Activated T-helper 9 cell treated with anti-CD3 and anti-CD28 coated beads, Interleukin-2, amount 50 U/mL, for 16 hours (primary cell): ENCODE measurements at places on chromosomes 6 and 20.

GRCh38 chr20:15682690-15683089 is 890.6 kb downstream of the KIF16B start:
- no peak for DNase-seq

GRCh38 chr6:93663111-93663510 is 243.8 kb upstream of the EPHA7 start:
- DNase-seq = no peak

DNA sequence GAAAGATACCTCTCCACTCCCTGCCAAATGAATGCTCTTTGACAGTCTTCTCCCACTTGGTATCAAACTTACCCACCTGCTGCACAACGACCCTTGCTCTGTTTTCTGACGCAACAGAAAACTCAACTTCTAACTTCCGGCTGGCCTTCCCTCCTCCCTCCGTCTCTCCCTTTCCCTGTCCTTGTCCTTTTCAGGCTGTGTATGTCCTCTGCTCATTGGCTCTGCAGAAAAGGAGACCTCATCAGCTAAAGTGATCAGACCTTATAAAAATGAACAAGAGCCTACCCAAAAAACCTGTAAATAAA is 12.2 kb downstream of the TRAF3IP2 start:
- no peak for DNase-seq

DNA sequence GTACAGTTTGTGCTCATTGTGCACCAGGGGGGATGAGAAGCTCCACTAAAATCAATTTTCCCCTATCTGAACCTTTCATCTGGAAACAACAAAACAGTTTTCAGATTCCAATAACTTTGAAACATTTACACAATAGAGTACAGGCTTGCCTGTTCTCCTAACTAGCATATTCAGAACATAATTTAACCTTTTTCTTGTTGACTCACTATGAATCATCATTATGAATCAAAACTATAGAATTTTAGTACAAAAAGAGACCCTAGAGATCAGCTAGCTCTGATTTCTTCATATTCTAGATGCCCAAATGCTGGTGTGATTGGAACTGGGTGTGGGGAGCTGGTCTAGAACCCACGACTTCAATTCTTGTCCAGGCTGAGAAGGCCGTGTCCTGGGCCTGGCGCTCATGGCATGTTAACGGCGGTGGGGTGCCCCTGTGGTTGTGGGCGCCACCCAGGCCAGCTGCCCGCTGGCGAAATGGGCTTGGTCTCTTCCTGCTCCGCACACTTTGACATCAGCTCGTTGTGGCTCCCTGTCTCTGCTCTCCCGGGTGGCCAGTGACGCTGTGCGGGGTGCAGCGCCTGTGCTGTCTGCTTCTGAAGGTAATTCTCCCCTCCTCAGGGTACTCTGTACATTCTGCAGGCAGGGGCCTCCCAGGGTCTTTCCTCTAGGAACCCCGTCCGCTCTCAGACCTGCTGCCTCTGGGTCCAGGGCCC is 29.9 kb upstream of the AGPAT4 start:
- DNase-seq = no peak

DNA sequence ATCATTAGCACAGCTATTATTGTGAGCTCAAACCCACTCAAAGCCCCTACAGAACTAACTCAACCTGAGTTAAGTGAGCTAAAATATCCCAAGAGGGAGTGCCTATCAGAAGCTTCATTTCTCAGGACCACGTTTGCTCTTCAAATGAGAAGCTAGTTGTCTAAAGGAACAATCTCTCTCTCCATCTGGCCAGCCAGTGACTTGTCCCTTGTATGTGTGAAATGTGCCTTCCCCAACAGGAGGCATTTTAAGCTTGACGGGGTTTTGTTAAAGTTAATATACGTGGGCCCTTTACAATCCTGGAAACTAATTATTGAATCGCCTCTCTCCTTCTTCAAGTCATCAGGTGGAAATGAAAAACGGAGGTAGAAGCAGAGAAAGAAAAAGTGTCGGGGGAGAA is 62.0 kb downstream of the TRERF1 start:
- no peak for DNase-seq

- no peak for DNase-seq
Measured at GRCh38 chr6:84450018-84450417, 222.6 kb upstream of the CEP162 start.

DNA sequence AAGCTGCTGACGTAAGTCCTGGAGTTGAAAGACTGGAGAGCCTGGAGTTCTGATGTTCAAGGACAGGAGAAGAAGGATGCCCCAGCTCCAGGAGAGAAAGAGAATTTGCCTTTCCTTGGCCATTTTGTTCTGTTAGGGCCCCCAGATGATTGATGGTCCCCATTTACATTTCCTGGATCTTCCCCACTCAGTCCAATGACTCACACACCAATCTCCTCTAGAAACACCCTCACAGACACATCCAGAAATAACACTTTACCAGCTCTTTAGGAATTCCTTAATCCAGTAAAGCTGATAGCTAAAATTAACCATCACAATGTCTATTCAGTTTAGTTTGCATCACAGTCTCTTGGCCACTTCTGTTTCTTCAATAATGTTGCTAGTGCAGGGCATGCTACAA is 260.2 kb upstream of the IRAK1BP1 start:
- DNase-seq = no peak

- no peak for DNase-seq
Measured at GRCh38 chr6:91961671-91962070, 1374.8 kb upstream of the MAP3K7 start.

DNA sequence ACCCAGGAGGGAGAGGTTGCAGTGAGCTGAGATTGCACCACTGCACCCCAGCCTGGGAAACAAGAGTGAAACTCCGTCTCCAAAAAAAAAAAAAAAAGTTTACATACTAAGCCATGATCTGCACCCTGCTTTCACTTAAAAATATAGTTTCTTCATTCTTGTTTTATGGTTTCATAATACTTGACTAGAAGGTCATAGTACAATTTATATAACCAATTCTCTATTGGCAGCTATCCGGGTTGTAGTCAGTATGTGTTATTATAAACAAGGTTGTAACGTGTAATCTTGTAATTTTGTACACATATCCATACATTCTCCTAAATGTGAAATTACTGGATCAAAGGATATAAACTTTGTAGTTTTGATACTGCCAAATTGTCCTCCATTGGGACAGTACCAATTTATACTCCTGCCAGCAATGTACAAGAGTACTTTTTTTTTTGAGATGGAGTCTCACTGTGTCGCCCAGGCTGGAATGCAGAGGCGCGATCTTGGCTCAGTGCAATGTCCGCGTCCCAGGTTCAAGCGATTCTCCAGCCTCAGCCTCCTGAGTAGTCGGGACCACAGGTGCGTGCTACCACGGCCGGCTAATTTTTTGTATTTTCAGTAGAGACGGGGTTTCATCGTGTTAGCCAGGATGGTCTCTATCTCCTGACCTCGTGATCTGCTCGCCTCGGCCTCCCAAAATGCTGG is 144.8 kb downstream of the GJA10 start:
- DNase-seq = no peak
